HT-29 (cell line): ENCODE measurements at places on chromosomes 5 and 9. TPM values are rescaled to one million over a fixed set of nuclear protein-coding genes. Genes with fewer than 3 reads are reported as not detected.

PDE6A gene
- not detected in 2 replicates for total RNA-seq

SPINK4 gene
- total RNA-seq = 1.3 TPM in 1 of 2 replicates, not detected in the other

NME5 gene
- total RNA-seq = not detected in 2 replicates

CFAP77 gene
- total RNA-seq = not detected in 2 replicates

DNA sequence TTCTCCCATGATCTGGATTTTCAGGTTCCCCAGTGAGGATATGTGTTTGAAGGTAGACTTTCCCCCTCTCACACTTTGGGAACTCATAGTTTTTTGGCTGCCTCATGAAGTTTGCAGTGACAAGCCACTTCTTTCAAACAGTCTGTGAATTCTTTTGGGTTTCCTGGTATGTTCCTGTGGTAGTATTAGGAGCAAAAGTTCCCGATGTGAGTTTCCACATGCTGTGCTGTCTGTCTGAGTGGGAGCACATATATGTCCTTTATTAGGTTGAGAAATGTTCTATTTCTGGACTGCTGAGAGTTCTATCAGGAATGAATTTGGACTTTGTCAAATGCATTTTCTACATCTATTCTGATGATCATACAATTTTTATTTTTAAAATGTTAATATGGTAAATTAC is 273.2 kb upstream of the TARS1 start:
- no peak for DNase-seq

DNA sequence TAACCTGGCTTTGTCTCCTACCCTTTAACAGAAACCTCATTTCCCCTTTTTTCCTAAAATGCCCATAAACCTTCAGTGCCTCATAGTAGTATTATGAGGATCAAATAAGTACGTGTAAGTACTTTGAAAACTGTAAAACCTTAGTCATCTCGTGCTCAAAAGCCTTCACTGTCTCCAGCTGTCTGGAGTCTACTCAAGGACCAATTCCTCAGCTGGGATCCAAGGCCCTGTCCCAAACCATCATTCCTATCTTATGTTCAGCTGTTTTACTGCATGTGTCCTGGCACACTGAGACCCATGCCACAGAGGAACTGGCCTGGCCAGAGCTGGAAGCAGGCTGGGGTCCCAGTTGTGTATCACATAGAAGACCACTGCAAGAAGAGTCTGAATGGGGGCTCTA is 15.9 kb downstream of the ADAMTSL1 start:
- DNase-seq = no peak

DNA sequence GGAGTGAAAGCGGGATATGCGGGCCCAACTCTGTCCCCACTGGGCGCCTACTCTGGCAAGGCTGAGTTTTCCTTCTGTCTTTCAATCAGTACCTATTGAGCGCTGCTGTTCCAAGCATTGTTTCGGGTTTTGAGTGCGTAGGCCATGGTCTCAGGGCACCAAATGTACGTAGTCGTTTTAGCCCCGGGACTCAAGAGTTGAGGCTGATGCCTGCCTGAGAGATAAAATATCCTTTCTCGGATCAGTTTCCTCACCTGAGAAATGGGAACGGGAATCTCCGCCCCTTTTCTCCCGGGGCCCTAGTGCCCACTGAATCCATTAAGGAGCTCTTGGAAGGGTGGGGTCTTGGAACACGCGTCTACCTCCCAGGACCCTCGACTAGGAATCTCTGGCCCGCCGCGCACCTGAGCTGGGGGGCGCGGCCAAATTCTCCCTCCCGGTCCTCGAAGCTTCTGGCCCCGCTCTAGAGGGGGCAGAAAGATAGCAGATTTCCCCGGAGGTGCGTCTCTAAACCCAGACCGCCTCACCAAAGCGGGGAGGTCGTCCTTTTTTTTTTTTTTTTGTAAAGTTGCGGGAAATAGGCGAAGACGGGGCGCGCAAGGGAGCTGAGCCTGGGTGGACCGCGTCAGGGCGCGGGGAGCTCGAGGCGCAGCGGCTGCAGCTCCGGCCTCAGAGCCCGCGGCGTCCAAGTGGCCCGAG is 494 bp upstream of the CXXC5 start:
- DNase-seq = no peak

GRCh38 chr9:22033012-22033630 is 24.0 kb upstream of the CDKN2B start:
- DNase-seq = no peak

DNA sequence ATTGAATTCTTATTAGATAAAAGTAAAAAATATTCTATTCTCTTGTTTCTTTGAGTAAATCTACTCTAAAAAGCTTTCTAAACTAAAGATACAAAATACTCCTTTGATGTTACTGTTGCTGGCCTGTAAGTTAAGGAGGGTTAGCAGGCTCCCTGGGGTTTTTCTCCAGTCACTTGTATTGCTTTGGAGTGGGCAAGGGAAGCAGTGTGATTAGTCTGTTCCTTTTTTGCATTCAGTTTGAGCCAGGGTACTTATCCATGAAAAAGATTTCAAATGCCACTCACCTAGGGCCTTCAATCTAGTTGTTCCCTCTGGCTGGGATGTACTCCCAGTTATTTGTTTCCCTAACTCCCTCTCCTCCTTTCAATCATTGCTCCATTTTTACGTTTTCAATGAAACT is 256.2 kb upstream of the SMC2 start:
- DNase-seq = no peak

DNA sequence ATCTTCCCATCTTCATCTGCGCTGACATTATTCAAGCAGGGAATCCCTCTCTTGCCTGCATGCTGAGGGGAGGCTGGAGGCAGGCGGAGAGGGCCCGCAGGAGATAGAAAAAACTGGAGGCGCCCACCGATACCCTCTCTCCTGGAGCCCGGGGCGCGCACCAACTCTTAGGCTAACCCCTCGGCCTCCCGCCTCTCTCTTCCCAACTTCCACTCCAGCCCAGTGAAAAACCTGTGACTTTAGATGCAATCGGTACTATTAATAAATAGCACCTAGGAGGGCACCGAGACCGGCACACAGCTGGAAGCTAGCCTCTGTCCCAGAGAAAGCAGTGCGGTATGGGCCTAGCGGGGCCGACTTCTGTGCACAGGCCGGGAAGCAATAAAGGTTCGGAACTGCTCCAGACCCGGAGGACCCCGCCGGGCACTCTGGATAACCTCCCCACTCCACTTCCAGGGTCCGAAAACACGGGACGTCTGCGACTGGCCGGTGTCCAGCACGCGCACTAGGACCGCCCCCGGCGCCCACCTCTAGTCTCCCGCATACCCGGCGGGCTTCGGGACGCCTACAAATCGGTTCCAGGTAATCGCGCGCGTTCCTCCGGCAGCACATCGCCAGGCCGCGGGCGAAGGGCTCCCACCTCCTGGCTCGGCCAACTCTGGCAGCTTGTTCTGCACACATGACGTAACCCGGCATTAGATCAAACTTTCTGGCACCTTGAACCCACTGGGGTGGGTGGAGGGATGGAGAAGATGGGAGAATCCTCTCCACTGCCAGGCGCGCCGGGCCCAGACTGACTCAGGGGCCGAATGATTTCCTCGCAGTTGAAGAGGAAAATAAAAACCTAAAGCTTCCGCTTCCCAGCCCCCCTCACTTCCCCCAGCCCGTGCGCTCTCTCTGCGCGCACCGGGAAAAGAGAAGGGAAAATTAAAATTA is 1.4 kb downstream of the EFNA5 start:
- DNase-seq = peak; percentile 35

DNA sequence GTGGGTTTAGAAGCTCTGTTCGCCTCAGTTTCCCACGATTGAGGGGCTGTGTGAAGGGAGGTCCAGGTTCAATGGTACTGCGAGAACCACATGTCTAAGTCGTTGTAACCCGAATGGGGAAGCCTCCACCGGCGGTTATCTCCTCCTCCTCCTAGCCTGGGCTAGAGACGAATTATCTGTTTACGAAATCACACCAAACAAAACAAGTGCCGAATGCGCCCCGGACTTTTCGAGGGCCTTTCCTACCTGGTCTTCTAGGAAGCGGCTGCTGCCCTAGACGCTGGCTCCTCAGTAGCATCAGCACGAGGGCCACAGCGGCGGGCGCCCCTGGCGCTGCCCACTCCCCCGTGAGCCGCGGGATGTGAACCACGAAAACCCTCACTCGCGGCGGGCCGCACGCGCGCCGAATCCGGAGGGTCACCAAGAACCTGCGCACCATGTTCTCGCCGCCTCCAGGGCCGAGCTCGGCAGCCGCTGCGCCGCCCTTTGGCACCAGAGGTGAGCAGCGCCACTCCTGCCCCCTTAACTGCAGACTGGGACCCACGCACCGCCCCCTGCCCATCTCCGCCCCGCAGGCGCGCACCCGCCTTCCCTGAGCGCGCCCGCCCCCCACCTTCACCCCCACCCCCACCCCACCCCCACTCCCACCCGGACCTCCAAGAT is at the start of gene CDKN2A:
Gene CDKN2A (minus strand): TSS at position 500 of the 663 bp plus-strand sequence.
- DNase-seq = peak; percentile 85

DNA sequence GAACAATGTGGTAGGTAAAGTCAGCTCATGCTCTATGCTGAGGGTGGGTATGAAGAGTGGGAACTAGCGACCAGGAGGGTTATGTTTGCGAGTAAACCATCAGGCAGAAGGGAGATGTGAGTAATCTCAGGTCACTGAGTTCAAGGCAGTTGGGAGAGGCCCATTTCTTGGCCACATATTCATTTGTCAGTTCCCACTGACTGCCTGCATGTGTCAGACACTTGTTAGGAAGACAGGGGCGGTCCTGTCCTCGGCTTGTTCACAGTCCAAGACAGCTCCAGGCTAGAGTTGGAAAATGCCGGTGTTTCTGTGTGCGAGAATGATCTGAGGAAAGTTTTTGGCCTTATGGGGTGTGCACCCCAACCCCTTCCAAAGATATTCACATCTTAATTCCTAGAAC is 48.6 kb upstream of the GDNF start:
- DNase-seq = no peak

DNA sequence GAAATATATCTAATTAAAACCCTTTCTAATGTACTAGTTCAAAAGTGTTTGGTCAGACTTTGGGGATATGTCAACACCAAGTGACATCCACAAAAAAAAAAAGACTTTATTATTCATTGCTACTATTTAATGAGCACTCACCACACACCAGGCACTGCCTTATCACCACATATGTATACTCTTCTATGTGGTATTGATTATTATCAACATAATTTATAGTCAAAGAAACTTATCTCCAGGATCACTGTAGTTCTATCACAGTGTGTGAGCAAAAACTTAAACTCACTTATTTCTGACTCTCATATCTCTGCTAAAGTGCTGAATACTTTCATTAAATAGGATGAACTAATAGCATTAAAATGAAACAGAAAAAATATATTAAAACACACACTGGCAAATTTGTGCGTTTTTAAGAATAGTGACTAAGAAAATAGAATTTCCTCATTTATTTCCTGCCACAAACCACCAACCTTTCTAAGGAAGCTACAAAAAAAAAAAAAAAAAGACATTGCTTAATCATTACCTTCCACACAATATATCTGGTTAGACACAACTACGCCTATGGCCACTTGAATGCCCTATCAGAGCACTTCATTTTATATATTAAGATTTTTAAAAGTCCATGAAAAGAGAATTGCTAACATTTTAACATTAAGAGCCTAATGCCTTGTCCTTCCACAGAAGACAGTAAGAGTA is 12.8 kb downstream of the SLCO4C1 start:
- no peak for DNase-seq

- DNase-seq = no peak
Observed at GRCh38 chr5:96931605-96932004, 4.3 kb upstream of the LNPEP start.

DNA sequence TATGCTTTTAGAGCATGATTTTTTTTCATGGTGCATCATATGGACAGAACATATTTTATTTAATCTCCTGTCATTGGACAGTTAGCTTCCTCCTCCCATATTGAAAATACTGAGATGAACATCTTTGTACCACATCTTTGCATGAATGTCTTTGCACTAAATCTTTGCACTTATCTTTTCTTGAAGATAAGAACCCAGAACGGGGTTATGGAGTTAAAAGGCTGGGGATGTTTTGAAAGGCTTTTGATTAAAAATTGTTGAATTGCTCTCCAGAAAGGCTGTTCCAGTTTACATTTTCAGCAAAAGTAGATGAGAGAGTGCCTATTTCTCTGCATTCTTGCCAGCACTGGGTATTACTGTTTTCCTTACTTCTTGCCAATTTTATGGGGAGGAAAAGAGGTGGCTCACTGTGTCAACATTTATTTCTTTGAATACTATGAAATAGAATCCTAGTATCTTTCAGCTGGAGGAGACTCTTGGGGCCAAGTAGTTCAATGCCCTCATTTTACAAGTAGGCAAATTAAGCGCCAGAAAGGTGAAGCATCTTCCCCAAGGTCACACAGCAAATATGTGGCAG is 7.2 kb downstream of the NCS1 start:
- no peak for DNase-seq

DNA sequence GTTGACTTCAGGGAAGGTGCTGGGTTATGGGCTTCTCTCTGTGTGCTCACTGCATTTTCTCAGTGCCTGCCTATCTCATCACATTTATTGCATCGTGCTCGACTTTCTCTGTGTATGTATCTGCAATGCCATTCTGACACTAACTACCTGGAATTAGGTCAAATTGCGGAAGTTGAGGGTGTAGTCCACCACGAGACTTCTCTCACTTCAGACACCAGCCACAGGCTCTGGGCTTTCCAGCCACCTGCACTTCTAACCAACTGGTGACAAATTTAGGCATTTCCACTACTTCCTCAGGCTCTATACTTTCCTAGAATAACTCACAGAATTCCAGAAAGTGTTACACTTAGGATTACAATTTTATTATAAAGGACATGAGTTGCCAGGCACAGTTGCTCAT is 188.6 kb upstream of the ZNF608 start:
- DNase-seq = no peak
